ENCODE measurements at places on chromosomes 2 and 18.

DNA sequence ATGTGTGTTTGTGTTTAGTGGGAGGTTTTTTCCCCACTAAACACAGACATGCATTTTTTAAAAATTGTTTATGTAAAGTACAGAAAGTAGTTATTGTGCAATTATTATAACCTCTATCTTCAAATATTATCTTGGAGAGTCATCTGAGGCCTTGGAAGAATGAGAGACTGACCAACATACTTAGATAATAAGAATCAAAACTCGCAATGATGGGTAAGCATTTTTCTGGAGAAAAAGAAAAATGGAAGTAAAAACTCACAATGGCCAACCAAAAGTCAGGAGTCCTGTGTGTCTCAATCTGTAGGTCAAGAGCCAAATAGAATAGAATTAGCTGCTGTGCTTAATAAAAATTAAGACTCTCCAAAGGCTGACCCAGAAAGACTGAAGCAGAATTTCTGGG lies 43.0 kb downstream of the MEMO1 start:
- no peak for DNase-seq

GRCh38 chr2:238655198-238655860 lies 192.6 kb upstream of the TWIST2 start:
- no peak for DNase-seq

GRCh38 chr2:100237770-100238169 lies 84.5 kb downstream of the LONRF2 start:
- DNase-seq = no peak

- DNase-seq = no peak
Observed at GRCh38 chr2:68367953-68368653, 3.0 kb downstream of the PLEK start.

- DNase-seq = no peak
Observed at GRCh38 chr2:86476918-86477317, 35.7 kb downstream of the KDM3A start.

DNA sequence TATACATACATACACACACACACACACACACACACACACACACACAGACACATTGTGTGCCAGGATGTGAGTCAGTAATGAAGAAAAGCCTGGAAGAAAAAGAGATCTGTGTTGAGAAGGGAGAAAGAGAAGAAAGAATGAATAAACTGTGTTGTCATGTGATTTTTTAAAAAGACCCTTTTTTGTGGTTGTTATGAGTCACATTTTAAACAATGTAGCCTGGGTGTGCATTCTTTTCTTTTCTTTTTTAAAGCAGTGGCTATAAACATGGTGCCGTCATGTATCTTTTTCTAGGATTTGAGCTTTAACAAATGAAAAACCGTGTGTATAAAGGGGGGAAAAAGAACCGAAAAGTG lies 87.2 kb downstream of the NRP2 start:
- DNase-seq = no peak

DNA sequence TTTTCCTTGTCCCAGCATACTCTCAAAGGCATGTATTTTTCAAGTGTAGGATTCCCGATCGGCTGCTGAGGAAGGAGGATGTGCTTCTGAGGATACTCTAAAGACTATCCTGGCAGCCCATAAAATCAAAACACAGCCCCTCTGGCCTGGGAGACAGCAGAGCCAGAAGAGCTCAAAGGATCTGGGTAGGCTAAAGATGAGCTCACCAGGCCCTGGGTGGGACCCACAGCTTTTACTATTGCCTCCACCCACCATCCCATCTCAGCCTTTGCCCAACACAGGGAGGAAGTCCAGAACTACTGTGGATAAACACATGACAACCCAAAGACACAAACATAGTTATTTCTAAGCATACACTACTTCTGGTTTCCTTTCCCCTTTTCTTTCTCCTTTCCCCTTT lies 79.1 kb upstream of the ZFP36L2 start:
- DNase-seq = peak; percentile 71

GRCh38 chr2:147500229-147500628 lies 344.6 kb upstream of the ACVR2A start:
- no peak for DNase-seq

DNA sequence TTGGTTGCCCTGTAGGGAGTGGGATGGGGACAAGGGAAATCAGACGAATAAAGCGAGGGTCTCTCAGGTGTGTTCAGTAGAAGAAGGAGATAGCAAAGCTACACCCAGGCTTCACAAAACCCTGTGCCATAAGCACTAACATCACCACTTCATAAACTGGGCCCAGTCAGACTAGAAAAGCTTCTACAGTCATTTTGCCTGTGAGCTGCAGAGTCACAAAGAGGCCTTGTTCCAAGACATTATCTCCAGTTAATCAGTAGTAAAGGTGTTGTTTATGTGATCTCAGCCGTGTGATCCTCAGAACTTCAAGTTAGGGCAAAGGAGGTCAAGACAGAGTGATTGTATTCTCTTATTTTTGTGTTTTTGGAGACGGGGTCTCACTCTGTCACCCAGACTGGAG lies 148.0 kb downstream of the GALR1 start:
- DNase-seq = no peak

DNA sequence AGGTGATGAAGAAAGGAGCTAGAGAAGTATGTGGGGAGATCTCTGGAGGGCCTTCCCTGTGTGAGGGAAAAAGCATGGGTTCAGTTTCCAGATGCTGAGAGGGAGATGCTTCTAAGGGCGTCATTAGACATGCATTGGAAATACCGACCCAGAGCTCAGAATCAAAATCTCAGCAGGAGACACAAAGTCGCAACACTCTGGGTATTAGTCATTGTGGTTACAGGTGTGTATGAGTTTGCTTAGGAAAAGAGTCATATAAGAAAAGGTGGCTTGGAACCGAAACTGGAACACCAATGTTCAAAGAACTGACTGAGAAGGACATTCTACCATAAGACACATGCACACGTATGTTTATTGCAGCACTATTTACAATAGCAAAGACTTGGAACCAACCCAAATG lies 477.1 kb downstream of the FBXO15 start:
- no peak for DNase-seq

DNA sequence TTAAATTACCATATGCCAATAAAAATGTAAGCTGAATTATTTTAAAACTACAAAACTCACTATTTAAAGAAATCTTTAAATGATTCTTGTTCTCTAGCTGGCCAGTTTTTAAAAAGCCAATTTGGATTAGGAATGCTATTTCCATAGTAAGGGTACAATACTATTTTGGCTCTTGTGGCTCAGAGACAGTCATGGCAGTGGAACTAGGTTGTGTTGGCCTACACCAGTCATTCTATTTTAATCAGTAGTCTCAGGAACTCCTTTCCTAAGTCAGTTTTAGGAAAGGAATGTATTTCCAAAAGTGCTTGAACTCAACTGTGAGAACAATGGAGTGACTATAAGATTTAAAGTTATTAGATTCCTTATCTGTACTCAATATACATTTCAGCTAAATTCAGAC lies 5.9 kb downstream of the BOLL start:
- no peak for DNase-seq

DNA sequence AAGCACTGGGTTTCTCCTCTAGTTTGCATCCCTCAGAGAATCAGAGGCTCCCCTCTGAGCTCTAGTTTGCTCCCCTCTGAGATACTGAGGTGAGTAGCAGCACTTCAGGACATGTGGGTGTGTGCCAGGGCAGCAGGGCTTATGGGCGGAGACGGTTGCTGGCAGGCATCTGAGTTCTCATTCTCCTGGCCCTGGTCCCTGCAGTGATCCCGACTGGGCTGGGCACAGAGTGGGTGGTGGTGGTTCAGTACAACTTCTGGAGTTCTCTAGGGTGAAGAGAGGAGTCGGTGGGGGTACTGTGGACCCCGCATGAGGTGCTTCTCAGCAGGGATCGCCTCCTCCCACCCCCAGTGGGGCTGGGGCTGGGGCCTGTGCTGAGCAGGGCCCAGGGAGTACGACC lies 47.9 kb downstream of the BOLA3 start:
- no peak for DNase-seq

DNA sequence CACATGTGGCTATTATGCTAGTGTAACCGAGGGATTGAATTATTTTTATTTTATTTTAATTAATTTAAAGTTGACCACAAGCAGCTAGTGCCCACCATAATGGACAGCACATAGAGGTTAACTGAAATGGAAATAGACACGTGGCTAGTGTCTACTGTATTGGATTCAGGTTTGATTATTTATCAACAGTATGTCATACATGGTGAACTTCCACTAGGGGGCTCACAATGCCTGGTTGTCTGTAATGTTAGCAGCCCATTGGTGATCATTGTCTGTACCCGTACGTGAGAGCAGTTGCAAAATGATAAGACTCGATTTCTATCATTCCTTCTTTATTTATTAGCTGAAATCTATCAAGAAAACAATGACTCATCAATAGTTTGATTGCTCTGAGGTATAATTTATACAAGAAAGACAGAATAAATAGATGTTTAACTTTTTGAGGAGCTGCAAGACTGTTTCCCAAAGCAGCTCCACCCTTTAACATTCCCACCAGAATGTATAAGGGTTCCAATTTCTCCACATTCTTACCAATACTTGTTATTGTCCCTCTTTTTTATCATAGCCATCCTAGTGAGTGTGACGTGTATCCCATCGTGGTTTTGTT lies 76.5 kb downstream of the CYBRD1 start:
- no peak for DNase-seq

GRCh38 chr2:177673602-177674595 lies 281.3 kb downstream of the AGPS start:
- DNase-seq = no peak

DNA sequence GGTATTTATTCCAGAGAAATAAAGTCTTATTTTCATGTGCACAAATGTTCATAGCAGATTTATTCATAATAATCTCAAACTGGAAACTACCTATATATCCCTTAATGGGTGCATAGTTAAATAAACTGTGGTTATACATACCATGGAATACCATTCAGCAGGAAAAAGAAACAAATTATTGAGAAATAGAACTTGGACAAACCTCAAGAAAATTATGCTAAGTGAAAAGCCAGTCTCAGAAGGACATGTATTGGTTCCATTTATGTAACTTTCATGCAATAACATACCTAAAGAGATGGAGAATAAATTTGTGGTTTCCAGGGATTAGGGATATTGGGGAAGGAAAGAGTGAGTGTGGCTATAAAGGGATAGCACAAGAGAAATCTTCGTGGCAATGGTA lies 452.6 kb downstream of the SETBP1 start:
- no peak for DNase-seq

- DNase-seq = no peak
Observed at GRCh38 chr18:8507361-8507760, 101.9 kb upstream of the RAB12 start.

DNA sequence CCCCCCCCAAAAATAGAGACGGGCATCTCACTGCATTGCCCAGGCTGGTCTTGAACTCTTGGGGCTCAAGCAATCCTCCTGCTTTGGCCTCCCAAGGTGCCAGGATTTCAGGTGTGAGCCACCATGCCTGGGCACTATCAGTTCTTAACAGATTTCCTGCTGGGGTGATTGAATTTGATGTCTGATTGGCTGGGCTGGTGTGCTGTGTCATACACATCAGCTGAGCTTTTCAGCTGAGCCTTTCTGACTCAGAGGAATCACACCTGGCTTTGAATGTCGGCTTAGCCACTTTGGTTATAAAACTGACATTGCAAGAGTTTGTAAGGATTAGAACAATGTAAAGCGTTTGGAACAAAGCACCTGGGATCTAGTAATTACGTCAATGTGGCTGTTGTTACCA lies 18.9 kb downstream of the NCAPH start:
- DNase-seq = no peak

GRCh38 chr18:37710726-37711125 lies 145.1 kb upstream of the CELF4 start:
- no peak for DNase-seq

DNA sequence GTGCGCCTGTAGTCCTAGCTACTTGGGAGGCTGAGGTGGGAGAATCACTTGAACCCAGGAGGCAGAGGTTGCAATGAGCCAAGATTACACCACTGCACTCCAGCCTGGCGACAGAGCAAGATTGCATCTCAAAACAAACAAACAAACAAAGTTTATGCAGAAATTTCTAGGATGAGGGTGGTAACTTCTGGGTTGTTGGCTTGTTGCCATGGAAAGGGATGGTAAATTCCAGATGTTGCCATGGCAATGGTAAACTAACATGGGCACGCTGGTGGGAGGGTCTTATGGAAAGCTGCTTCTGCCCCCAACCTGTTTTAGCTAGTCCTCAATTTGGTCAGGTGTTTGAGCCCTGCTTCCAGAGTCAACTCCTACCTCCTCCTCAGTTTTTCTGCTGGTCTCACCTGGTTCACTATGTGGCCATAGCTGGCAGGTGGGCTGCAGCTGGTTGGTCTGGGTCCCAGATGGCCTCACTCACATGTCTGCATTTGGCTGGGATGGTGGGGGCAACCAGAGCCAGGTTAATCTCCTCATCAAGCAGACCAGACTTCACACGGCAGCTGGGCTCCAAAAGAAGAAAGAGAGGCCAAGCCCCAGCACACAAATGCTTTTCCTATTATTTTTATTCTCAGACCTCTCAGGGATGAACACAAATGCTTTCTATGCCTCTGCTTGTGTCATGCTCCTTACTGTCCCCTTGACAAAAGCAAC lies 26.6 kb upstream of the TEX44 start:
- no peak for DNase-seq

- peak; percentile 83 for DNase-seq
Observed at GRCh38 chr2:169824373-169825333, at the start of gene METTL5. METTL5 (minus strand) TSS chr2:169824905; CDS start chr2:169824597, 308 bp downstream.

- no peak for DNase-seq
Observed at GRCh38 chr2:73031725-73032701, 39.5 kb downstream of the SFXN5 start.

- peak; percentile 90 for DNase-seq
Observed at GRCh38 chr2:130727286-130727924, 1.5 kb upstream of the GPR148 start.

DNA sequence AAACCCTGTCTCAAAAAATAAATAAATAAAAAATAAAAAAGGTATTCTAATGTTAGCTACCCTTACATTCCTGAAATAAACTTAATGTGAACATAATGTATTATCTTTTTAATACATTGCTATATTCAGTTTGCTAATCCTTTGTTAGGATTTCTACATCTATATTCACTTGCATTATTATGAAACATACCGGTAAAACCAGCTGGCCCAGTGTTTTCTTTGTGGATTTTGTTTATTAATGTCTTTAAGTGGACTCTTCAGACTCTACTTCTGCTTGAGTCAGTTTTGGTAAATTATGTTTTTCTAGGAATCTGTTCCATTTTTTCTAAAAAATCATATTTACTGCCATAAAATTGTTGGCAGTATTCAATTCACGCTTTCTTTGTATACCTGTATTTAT lies 34.5 kb downstream of the PTPN2 start:
- no peak for DNase-seq

GRCh38 chr2:70431716-70432347 lies 121.8 kb downstream of the TGFA start:
- no peak for DNase-seq
